ENCODE measurements at places on chromosomes 11 and 22. TPM values are rescaled to one million over a fixed set of nuclear protein-coding genes. Genes with fewer than 3 reads are reported as not detected.
A peak's percentile ranks its signal among the peaks of the same experiment; 100 is the strongest.

DNA sequence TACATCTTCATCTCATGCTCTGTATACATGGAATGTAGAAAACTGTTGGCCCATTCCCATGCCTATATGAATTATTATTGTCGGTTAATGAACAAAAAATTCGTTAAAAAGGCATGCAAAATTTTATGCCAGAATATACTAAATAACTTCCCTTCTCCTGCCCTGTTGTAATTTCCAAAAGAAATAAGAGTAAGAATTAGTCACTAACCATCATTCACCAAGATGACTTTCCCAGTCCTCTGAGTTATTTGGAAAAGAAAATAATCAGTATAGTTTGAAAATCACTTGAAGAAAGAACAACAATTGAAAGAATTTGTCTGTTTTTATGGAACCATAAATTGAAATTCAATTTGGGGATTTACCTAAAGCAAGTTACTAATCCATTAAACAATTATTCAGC lies 1149.1 kb upstream of the RAG2 start:
- no peak for DNase-seq

GRCh38 chr22:22867996-22868715 lies 19.5 kb upstream of the IGLL5 start:
- no peak for DNase-seq

DNA sequence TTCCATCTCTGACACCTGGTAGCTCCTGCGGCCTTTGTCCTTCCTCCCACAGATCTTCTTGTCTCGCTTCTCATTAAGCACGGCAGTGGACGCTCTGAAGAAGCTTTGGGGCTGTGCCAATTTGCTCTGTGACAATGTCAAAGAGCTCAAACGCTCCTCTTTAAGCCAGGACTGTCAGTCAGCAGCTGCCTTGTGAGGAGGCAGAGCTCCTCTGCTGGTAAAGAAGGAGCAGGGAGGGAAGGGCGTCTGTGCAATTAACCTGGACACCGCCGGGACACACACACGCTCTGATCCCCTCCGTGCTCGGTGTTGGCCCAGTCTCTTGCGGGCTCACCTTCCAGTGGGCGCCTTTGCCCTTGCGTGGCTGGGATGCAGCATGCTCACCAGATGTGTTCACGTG lies 373.9 kb downstream of the BRD1 start:
- no peak for DNase-seq

NAALAD2 gene
- 0.95 TPM for total RNA-seq

DNA sequence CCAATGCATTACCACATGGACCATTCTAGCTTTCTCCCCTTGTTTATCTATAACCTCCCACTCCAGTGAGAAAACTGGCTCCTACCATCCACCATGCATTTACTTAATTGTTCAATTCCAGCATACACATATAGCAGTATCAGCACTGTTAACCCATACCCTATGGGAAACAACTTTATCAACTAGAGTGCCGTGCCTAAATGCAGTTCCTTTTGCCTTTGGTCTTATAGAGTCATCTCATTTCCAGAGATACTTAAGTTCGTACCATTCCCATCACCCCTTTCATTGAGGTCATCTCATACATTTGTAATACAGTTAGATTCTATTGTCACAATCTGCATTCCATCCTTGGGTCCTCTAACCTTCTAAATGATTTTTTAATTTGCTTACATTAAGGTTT lies 86.9 kb downstream of the PARVA start:
- no peak for DNase-seq

- no peak for DNase-seq
These were observed 758.7 kb downstream of the BRD1 start for GRCh38 chr22:49068861-49069500.

DNA sequence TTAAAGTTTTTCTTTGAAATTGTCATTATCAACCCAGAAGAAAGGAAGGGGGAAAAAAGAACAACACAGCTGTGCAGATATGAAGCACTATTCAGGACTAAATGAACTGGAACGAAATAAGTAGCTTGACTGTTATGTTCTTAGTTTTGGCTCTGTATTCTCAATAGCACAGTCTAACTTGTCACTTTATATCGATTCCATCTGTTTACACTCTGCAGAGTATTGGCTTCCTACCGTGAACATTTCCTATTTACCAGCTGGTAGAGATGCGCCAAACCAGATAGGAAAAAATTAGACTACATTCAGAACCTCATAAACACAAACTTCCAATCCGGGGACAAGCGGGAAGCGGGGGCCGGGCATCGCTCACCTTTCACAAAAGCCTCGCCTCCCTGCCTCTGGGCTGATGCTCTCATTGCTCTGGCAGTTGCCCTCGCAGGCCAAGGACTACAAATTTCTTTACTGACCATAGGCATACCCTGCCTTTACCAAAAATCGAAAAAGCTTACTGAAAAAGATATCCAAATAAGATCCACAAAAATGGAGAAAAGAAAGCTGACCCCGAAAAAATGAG lies 66.2 kb downstream of the EFCAB6 start:
- no peak for DNase-seq

- DNase-seq, result no peak
These were observed 28.0 kb upstream of the ZBED5 start for GRCh38 chr11:10885703-10886363.

OR52N4 gene
- total RNA-seq, result not detected

- DNase-seq, result peak; percentile 6
These were observed 881.8 kb downstream of the BRD1 start for GRCh38 chr22:48945621-48946458.

FXYD2 gene
- total RNA-seq, result 1,539 TPM

SEC14L6 gene
- 6.0 TPM for total RNA-seq

DNA sequence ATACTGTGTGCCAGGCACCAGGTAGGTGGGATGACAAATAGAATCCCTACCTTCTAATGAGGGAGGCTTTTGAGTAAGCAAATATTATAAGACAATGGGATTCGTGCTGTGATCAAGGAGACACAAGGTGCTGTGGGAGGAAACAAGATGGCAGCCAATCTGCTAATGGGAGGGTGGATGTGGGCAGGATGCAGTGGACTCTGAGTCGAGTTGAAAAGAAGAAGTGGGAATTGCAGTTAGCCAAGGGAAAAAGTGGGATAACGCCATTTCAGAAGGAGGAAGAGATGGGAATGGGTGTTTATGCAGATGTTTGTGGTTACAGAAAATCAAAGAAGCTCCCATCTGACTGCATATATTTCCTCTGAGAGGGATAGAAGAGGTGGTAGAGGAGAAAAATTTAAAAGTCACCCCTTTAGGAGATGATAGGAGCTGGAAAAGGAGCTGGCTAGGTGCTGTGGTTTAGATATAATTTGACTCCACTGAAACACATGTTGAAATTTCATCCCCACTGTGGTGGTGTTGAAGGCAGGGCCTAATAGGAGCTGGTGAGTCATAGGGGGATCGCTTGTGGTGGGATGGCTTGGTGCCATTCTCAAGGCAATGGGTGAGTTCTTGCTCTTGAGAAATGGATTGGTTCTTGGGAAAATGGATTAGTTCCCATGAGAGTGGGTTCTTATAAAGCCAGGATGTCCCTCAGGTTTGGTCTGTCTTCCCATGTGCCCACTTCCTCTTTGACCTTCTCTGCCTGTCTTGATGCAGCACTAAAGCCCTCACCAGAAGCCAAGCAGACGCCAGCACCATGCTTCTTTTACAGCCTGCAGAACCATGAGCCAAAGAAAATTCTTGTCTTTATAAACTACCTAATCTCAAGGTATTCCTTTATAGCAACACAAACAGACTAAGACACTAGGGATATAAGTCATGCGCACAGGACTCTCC lies 30.0 kb upstream of the POU2AF1 start:
- no peak for DNase-seq

- no peak for DNase-seq
These were observed 19.1 kb downstream of the SPECC1L start for GRCh38 chr22:24289741-24290163.

GRCh38 chr11:121556937-121557336 lies 104.2 kb upstream of the SORL1-AS1 start:
- DNase-seq, result no peak

DNA sequence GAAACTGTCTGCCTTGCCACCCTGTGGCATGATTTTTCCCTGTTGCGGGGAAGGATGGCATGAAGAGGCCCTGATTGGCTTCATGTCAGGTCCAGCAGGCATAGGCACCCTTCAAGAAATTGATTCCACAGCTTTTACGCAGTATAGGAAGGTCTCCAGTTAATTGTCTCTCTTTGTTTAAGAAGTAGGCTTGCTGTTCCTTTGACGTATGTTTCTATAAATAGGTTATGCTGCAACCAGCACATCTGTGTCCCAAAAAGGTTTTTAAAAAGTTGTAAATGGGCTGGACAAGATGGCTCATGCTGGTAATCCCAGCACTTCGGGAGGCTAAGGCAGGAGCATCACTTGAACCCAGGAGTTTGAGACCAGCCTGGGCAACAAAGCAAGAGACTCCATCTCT lies 62.6 kb downstream of the CD6 start:
- no peak for DNase-seq

GRCh38 chr11:119175493-119176077 lies 7.1 kb downstream of the NLRX1 start:
- DNase-seq, result no peak

MB gene
- total RNA-seq, result 0.35 TPM

DNA sequence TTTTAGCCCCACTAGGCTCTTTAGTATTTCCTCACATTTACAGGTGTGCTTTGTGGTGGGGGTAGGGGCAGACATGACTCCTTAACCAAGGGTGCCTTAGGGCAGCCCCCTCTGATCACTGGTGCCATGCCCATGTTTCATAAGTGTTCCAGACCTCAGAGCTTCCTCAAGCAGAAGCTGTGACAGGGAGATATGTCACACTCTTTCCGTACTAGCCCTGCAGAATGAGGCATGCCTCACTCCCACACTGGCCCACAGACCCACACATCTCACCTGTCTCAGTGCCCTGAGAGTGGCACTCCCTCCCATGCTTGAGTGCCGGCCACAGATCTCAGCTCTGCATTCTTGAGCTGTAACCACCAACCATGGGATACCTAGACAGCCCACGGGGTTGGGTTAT lies 22.9 kb upstream of the OR56B4 start:
- DNase-seq, result no peak

LMO1 gene
- not detected for total RNA-seq

GRCh38 chr11:8099291-8099899 lies 18.4 kb downstream of the TUB start:
- peak; percentile 81 for DNase-seq

DNA sequence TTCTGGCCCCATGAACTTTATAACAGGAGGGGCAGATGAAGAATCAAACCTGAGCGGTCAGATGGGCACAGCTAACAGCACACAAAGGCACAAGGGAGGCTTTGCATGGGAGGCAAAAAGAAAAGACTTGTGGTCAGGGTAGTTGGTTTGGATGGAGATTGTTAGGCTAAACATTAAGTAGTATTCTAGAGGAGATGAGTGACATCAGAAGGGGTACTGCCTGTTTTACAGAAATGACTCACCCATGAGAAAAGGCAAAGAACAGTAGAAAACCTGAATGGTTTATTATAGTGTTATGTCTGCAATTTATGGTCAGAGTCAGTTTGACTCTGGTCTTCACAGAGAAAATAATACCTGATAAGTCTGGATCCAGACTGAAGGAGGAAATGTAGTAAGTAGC lies 129.8 kb upstream of the KIRREL3 start:
- no peak for DNase-seq

GRCh38 chr11:113331441-113331840 lies 17.1 kb downstream of the TTC12 start:
- no peak for DNase-seq

GRCh38 chr11:75949023-75949672 lies 134.1 kb downstream of the UVRAG start:
- DNase-seq, result no peak

GRCh38 chr11:106473089-106473722 lies 395.7 kb downstream of the AASDHPPT start:
- no peak for DNase-seq

- DNase-seq, result no peak
These were observed 10.1 kb downstream of the C11orf87 start for GRCh38 chr11:109432105-109432504.

OR52H1 gene
- total RNA-seq, result not detected

DNA sequence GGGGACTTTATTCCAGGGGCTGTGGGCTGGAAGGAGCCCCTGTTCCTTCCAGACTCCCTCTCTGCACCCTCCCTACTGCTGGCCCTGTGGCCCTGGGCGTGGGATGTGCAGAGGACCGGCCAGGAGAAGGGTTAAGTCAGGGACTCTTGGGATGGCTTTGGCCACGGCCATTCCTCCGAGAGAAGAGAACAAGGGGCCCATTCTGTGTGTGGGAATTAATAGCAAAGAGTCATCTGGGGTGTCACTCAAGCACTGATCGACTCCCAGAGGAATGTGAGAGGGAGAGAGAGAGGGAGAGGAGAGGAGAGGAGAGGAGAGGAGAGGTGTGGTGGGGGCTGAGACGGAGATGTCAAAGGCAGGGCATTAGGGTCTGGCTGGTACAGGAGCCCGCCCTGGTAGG lies 14.2 kb upstream of the SOX10 start:
- no peak for DNase-seq

MMP10 gene
- total RNA-seq, result not detected

GRCh38 chr11:35723913-35724312 lies 61.3 kb downstream of the TRIM44 start:
- DNase-seq, result no peak

DNA sequence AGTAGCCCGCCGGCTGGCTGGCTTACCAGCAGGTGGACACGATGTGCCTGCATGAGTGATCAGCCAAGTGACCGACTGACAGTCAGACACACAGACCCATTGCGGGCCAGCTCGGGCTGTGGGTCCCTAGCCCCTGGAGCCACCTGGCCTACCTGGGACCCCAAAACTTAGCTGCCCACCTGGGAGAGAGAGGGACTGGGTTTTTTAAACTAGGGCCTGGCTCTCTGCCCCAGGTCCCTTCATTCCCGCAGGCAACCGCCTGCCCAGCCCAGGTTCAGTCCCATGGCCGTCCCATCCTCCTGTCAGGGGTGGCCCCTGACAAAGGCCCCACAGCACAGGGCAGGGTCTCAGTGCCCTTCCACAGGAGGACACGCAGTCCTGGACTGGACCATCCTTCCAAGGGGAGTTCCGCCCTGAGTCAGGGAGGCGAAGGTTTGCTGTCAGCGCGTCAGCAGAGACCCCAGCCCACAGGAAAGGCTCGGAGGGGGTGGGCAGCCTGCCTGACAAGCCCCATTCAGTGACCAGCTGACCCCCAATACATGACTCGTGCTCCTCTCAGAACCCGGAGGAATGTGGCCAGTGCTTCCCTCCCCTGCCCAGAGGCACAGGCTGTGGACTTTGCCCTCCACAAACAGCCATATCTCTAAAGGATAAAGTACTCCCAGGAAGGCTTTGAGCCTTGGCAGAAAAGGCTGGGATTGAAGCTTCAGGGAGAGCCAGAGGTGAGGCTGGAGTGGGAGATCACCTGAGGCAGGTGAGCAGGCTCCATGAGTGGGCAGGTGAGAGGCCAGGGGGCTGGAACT lies 8.4 kb downstream of the SLCO2B1 start:
- peak; percentile 84 for DNase-seq

All from mucosa of gallbladder (tissue), 1 donor.